Activated CD8-positive, alpha-beta T cell treated with anti-CD3 and anti-CD28 coated beads for 36 hours (primary cell): ENCODE measurements at places on chromosomes 7 and 10.

GRCh38 chr7:15867441-15867840, 181.0 kb upstream of the MEOX2 start:
- no peak for DNase-seq

GRCh38 chr10:63866075-63866746, 345.0 kb downstream of the REEP3 start:
- DNase-seq, result peak; percentile 52

- no peak for DNase-seq
Measured at GRCh38 chr7:136336932-136337331, 359.8 kb upstream of the MTPN start.

DNA sequence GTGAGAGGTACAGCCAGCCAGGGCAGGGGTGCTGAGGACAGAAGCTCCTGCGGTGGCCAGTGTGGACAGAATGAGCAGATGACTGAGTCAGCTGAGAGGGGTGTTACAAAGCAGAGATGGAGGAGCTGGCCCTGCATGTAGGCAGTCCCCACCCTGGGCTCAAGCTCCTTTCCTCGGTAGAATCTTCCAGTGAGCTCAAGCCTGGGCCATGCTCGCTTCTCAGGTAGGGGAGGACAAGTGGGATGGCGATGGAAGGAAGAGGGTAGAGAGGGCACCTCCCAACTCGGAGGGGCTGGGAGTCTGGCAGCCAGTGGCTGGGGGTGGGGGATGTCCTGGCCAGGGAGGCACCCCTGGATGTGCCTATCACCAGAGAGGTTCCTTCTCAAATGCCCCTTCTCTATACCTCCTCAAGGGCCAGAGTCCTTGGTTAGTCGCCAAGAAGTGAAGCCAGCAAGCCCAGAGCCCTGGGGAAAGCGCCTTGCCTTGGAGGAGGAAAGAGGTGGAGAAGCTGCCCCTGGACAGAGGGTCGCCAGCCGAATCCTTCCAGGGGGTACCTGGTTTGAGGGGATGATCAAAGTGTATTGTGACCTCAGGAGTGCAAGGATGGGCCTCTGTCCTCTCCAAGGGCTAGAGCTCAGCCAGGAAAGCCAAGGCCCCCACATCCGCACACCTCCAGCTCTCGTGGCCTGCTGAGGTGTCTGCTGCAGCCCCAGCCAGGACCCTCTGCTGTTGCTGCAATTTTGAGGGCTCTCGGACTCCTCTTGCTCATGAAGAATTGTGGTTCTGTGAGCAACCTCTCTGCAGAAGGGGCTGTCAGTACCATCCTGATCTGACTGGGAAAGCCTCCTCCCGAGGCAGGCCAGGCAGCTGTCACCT, 88.6 kb upstream of the MACROH2A2 start:
- no peak for DNase-seq

DNA sequence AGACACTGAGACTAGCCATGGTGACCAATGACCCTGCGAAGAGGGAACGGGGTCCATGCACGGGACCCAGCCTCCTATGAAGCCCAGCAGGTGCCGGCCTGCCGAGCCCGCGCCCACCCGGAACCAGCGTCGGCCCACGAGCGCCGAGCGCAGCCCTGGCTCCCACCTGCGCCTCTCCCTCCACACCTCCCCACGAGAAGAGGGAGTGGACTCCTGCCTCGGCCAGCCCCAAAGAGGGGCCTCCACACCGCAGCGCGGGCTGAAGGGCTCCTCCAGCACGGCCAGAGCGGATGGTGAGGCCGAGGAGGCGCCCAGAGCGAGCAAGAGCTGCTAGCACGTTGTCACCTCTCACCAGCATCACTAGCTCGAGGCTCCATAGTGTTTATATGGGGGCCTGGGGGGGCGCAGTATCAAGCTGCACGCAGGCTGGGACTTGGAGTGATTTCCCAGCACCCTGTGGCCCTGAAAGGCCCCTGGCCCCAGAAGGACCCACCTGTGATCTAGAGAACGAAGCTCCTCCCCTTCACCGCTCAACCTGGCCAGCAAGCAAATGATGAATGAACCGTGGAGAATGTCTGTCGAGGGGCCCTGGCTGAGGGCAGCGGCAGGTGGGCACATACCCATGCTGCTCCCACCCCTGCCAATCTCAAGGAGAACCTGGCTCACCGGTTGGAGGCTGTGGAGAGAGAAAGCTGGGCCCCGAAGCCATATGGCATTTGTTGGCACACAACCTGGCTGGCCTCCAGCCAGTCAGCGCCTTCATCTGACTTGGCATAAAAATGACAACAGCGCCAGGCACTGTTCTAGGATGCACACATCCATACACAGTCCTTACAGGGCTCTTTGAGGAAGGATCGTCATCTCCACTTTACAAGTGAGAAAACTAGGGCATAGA, 30.7 kb downstream of the GHRHR start:
- no peak for DNase-seq

GRCh38 chr7:140053812-140054539, 8.8 kb downstream of the PARP12 start:
- DNase-seq, result no peak

DNA sequence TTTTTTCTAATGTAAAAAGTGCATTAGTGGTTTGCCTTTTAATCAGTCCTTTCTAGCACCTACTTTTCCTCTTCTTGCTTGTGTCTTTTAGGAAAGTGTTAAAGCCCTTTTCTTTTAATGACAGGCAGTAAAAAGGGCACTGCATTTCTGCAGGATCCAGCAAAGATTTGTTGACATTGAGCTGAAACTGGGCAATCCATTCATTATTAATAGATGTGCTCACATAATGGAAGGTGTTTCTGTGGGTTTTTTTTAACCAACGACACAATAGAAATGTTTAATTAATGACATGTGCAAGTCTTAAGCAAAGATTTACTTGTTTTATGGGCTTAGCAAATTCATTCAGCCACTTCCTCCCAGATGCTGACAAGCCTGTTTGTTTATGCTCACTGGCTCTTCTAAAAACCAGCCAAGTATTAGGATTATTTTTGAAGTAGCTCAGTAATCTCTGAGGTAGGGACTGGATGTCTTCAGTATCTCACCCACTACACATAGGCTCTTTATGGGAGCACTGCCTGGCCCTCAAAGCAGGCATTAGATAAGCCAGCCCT, 1201.1 kb downstream of the SORCS1 start:
- no peak for DNase-seq
